ENCODE measurements at places on chromosomes 7 and 10. TPM values are rescaled to one million over a fixed set of nuclear protein-coding genes. Genes with fewer than 3 reads are reported as not detected.
A peak's percentile ranks its signal among the peaks of the same experiment; 100 is the strongest.

Gene AKR1C8
- total RNA-seq: 1.1 TPM

Gene CYP2C19
- total RNA-seq: not detected

Gene IDI2
- 0.26 TPM for total RNA-seq

Gene FAM237B
- not detected for total RNA-seq

Gene MLXIPL
- total RNA-seq: not detected

Gene SUN3
- total RNA-seq: not detected

- no peak overlapping the region for H3K4me3 ChIP-seq
- H3K4me1 ChIP-seq: no peaks in the 10 kb centered on the region
- ATAC-seq: no peak
- H3K27me3 ChIP-seq: no peaks in the 10 kb centered on the region
Measured at GRCh38 chr7:21330462-21331178, 97.3 kb upstream of the SP4 start.

DNA sequence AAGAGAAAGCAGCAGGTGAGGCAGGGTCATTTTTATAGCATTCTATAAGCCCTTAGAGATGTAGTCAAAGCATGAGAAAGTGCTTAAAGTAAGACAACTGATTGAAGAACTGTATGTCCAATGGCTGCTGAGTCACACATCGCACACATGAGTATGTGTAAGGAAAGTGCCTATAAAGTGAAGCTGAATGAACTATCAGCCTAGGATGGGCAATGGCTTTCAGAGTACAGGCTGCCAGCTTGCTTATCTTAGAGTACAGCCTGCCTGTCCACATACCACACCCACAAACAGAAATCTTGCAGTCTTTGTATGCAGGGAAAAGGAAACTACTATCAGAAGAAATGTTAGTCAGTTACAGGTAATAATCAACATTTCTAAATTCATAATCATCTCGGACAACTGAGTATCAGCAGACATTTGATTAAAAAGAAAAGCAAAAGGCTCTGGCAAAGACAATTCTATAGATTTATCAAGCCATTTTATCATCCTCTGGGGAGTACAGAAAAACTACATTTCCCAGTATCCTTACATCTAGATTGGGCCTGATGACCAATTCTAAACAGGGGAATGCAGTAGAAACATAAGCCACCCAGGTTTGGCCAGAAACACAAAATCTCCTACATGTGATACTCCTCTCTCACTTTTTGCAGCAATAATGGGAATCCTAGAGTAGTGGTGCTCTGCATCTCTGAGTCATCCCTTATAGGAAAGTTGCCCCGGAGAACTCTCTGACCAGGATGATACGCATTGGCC is 16.2 kb upstream of the EPHB6 start:
- H3K27me3 ChIP-seq: no peaks in the 10 kb centered on the region
- H3K36me3 ChIP-seq: no peaks in the 10 kb centered on the region
- H3K4me3 ChIP-seq: no peak overlapping the region

- H3K36me3 ChIP-seq: no peaks in the 10 kb centered on the region
- no peak overlapping the region for H3K4me3 ChIP-seq
- H3K4me1 ChIP-seq: no peaks in the 10 kb centered on the region
- H3K27me3 ChIP-seq: no peaks in the 10 kb centered on the region
- H3K27ac ChIP-seq: no peak overlapping the region
Measured at GRCh38 chr7:80467069-80467468, 44.8 kb downstream of the GNAT3 start.

DNA sequence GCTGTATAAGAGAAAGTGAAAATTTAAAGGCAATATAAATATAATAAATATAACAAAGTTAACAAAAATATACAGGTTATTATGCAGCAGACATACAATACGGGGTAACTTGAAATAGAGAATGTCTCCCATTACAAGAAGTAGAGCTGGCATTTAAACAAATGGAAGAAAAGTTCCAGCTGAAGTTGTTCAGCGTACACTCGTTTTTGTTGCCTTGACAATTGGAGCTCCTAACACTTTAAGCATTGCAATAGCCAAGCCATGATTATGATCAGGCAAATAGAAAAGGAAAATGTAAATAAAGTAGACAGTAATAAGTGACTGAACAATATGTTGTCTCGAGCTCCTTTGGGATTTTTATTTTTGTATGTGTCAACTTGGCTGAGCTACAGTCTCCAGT is 737.8 kb upstream of the CELF2 start:
- ATAC-seq: no peak
- H3K27ac ChIP-seq: no peak overlapping the region
- peaks cover 10% of the 10 kb centered on the region for H3K27me3 ChIP-seq
- H3K4me1 ChIP-seq: no peaks in the 10 kb centered on the region

DNA sequence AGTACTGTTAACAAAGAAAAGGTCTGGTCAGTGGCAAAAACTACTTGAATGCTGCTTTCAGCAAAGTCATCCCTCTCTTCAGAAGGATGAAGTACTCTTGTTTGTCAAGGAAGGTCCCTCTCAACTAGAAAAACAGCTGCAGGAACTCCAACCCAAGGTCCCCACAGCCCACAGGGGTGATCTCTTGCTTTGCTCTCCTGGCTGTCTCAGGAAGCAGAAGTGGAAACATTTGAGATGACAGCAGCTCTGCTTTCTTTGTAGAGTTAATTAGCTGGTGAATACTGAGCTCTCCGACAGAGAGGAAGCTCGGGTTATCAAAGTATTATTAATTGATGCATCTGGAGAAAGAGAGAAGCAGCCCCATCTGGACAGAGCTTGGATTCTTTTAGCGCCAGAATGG is 25.4 kb upstream of the LRGUK start:
- no peaks in the 10 kb centered on the region for H3K36me3 ChIP-seq
- H3K27ac ChIP-seq: no peak overlapping the region
- H3K4me3 ChIP-seq: no peak overlapping the region
- ATAC-seq: no peak

- H3K36me3 ChIP-seq: no peaks in the 10 kb centered on the region
- peak overlapping the region; percentile 77 for H3K27ac ChIP-seq
- peak; percentile 81 for ATAC-seq
- peaks cover 25% of the 10 kb centered on the region for H3K4me1 ChIP-seq
Measured at GRCh38 chr7:102874166-102874829, 38.5 kb upstream of the LRRC17 start.

GRCh38 chr7:27842094-27842692 is 102.2 kb downstream of the TAX1BP1 start:
- H3K36me3 ChIP-seq: peaks cover 37% of the 10 kb centered on the region
- H3K4me1 ChIP-seq: peaks cover 17% of the 10 kb centered on the region
- no peak overlapping the region for H3K4me3 ChIP-seq
- no peak overlapping the region for H3K27ac ChIP-seq
- H3K27me3 ChIP-seq: no peaks in the 10 kb centered on the region
- no peak for ATAC-seq

DNA sequence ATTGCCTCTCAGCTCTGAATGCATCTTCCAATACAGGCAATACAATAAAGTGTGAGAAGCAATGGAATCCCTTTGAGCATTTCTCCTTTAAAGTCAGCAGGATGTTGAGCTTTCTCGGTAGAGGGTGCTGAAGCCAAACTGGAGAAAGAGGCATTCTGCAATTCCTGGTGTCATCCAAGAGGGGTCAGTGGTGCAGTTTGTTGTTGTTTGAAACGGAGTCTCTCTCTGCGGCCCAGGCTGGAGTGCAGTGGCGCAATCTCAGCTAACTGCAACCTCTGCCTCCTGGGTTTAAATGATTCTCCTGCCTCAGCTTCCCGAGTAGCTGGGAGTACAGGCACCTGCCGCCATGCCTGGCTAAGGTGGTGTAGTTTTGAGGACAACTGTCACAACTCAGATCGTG is 486.5 kb downstream of the CALN1 start:
- ATAC-seq: no peak
- H3K27ac ChIP-seq: no peak overlapping the region
- no peak overlapping the region for H3K4me3 ChIP-seq

- H3K4me3 ChIP-seq: peak overlapping the region; percentile 80
- H3K27ac ChIP-seq: no peak overlapping the region
- H3K36me3 ChIP-seq: no peaks in the 10 kb centered on the region
Measured at GRCh38 chr10:14173706-14174594, 156.8 kb downstream of the FRMD4A start.

DNA sequence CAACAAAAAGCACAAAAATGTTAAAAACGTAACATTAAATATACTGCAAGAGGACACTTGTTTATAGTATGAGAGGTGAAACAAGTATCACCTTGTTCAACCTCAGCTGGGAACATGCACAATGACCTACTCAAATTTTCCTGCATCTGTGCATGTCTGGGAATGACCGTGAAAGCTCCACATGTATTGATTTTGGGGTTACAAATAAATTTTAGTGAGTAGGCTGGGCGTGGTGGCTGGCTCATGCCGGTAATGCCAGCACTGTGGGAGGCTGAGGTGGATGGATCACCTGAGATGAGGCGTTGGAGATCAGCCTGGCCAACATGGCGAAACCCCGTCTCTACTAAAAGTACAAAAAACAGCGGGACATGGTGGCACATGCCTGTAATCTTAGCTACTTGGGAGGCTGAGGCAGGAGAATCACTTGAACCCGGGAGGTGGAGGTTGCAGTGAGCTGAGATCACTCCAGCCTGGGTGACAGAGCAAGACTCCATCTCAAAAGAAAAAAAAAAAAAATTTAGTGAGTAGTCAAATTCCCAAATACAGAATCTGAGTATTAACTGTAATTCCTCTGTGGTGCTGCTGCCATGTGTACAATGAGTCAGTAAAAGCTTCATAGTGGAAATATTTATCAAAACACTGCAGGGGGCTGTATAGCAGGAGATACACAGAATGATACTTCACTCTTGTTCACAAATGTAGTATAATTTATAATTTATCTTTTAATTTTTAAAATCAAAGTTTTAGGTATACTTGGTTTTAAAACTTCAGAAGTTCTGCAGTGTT is 41.1 kb downstream of the SUGCT start:
- no peaks in the 10 kb centered on the region for H3K27me3 ChIP-seq
- no peaks in the 10 kb centered on the region for H3K36me3 ChIP-seq
- no peak overlapping the region for H3K4me3 ChIP-seq
- H3K4me1 ChIP-seq: no peaks in the 10 kb centered on the region
- no peak for ATAC-seq

GRCh38 chr10:14608381-14609001 is 166.2 kb downstream of the FAM107B start:
- H3K27me3 ChIP-seq: no peaks in the 10 kb centered on the region
- H3K36me3 ChIP-seq: peaks cover 14% of the 10 kb centered on the region
- peak overlapping the region; percentile 55 for H3K27ac ChIP-seq
- no peak for ATAC-seq
